ENCODE measurements at places on chromosomes 12 and 14.

DNA sequence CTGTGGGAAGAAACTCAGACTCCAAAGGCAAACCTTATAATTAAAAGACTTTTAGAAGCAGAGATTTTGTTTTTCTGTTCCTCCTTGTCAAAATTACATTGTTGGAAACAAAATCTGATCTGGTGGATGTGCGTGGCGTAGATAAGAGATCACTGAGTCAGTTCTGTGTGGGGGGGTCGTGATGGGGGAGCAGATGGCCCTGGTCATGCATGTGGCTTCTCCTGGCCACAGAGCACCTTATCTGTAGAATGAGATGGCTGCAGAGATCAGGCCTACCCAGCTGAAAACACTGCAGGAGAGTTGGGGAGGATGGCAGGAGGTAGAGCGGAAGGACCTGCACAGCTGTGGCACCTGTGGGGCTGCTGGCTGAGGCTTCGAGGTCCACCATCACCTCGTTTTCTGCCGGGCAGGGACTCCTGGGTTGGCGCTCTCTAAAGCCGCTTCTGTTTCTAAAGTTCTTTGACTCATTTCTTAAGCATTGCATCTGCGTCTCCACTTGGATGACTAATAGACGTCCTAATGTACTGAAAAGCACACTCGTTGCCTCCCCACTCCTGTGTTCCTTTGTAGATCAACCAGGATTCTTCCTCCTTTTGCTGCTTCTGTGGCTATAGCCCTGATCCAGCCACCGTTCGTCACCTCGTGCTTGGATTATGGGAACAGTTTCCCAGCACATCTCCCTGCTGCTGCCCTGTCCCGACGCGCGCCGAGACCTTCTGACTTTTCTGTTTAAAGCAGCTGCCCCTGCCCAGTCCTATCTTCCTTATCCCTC lies 93.4 kb downstream of the TSPAN9 start:
- DNase-seq, result no peak

- no peak for DNase-seq
Observed at GRCh38 chr14:64762044-64763034, 58.1 kb downstream of the PLEKHG3 start.

GRCh38 chr12:9344541-9344940 lies 136.3 kb upstream of the PZP start:
- no peak for DNase-seq

DNA sequence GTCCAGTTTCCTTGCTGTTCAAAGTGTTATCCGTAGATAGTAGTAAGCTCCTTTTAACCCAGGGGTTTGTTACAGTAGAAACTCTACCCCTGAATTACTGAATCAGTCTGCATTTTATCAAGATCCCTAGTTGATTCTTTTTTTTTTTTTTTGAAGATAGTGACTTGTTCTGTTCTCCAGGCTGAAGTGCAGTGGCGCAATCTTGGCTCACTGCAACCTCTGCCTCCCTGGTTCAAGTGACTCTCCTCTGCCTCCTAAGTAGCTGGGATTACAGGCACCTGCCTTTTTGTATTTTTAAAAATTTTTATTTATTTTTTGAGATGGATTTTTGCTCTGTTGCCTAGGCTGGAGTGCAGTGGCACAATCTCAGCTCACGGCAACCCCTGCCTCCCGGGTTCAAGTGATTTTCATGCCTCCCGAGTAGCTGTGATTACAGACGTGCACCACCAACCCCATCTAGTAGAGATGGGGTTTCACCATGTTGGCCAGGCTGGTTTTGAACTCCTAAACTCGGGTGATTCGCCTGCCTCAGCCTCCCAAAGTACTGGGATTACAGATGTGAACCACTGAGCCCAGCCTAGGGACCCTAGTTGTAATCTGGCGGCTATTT lies 10.5 kb downstream of the LARP4 start:
- no peak for DNase-seq

GRCh38 chr12:9910716-9911421 lies 21.3 kb downstream of the CLEC2A start:
- DNase-seq, result no peak

GRCh38 chr14:99759546-99759925 lies 33.7 kb upstream of the EML1 start:
- DNase-seq, result no peak

- no peak for DNase-seq
Observed at GRCh38 chr14:72947366-72948160, 21.3 kb downstream of the DCAF4 start.

- no peak for DNase-seq
Observed at GRCh38 chr12:1876086-1876485, 42.4 kb downstream of the CACNA2D4 start.

GRCh38 chr12:44873898-44874297 lies 2.2 kb downstream of the NELL2 start:
- no peak for DNase-seq

GRCh38 chr12:103043531-103044486 lies 86.3 kb downstream of the ASCL1 start:
- no peak for DNase-seq

GRCh38 chr12:12983420-12984035 lies 16.5 kb downstream of the HEBP1 start:
- no peak for DNase-seq

GRCh38 chr14:61609191-61609843 lies 86.0 kb upstream of the HIF1A start:
- DNase-seq, result no peak

- no peak for DNase-seq
Observed at GRCh38 chr12:91833780-91834359, 311.8 kb downstream of the BTG1 start.

- no peak for DNase-seq
Observed at GRCh38 chr14:94040796-94041195, 14.7 kb downstream of the OTUB2 start.

- peak; percentile 33 for DNase-seq
Observed at GRCh38 chr14:103819503-103820307, 27.7 kb downstream of the PPP1R13B start.

DNA sequence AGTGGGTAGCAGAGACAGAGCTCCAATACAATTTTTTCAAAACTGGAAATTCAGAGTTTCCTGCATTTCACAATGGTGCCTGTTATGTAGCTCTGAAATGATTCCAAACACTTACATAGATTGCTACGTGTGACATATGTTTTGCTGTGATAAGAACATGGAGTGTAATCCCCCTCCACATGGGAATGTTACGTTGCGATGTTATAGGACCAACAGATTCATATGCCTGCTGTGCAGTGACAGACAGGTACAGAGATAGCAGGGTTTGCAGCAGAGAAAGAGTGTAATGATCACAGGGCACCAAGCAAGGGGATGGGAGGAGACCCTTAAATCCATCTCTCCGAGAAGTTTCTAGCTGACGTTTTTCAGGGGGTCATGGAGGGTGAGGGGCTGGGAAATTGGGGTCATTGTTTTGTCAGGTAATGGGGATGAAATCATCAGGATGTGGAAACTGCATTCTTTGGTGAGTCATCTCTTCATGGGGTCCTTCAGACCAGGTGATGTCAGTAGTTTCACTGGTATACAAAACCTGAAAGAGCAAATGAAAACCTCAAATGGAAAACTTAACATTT lies 76.6 kb upstream of the OSBPL8 start:
- no peak for DNase-seq

GRCh38 chr12:114982760-114983159 lies 298.8 kb upstream of the TBX3 start:
- DNase-seq, result no peak

GRCh38 chr12:94146166-94146936 lies 2.0 kb upstream of the PLXNC1 start:
- DNase-seq, result no peak

DNA sequence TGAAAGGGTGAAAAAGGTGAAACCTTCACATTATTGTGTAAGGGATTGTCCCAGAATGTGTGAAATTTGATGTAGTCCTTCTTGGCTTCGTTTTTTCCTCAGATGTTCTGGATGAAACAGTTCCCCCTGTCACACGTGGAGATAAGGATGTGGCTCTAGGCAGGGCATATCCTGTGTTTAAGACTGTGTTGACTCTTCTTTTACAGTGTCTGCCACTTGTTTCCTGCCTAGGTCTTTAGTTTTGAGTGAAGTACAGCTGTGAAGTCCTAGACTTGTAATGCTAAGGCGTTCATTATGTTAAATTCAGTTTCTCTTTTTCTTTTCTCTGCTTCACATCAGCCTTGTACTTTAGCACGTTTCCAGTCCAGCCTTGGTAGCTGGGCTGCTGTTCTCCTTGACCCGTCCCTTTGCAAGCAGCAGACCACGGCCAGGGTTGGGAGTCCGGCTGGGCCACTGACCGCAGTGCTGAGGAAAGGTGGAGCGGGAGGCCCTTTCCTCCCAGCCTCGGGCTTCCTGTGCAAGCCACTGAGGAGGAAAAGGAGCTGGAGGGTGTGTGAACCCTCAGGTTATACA lies 59.1 kb downstream of the RASSF3 start:
- DNase-seq, result peak; percentile 51

DNA sequence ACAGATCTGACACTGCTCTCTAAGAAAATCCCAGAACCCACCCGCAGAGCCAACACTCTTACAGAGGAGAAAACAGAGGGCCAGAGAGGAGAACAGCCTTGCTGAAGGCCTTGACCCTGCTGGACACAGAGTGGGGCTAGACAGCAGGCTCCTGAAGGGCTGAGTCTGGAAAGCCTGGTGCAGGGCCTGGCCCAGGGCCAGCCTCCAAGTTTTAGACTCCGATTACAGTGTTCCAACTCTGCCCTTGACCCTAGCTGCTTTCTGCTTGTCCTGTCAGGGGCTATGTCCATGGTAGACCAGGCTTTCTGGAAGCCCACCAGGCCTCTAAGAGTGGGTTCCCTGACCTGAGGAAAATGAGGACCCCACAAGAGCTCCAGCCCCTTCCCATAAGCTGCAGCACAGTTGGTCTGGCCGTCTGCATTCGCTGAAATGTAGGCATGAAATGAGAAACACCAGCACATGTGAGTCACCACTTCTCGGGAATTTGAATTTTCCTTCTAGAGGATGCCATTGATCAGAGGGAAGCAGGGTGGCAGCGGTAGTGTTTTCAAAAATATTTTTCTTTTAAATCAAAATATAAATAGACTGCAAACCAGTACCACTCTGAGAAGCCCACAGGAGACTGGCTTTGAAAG lies 154.4 kb downstream of the CALM1 start:
- no peak for DNase-seq

- no peak for DNase-seq
Observed at GRCh38 chr12:65155784-65156183, 13.6 kb upstream of the LEMD3 start.

DNA sequence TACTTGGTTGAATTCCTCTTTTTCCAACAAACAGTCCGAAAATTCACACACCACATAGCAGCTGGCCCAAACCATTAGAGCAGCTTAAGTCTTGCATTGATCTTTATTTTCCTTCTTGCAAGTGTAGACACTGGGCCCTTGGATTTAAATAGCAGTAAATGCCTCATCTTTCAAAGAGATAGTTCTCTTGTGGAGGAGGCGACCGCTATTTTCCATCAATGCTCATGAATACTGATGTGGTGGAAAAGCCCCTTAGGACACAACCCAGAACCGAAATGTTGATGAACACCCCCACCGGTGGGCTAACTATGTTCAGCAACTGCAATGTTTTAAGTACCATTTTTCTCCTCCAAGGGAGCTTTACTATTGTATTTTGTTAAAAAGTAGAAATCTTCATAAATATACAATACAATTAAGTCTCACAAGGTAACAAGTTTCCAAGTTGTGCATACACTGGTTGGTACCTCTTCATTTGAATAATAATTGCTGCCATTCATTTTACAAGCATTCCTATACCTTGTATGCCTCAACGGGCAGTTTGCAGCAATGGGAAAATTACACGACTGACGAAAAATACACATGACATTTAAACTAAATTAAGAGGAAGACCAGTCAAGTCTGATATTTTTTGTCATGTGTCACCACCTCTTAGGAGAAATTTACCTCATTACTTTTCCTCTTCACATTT lies 18.0 kb downstream of the NIN start:
- DNase-seq, result no peak

DNA sequence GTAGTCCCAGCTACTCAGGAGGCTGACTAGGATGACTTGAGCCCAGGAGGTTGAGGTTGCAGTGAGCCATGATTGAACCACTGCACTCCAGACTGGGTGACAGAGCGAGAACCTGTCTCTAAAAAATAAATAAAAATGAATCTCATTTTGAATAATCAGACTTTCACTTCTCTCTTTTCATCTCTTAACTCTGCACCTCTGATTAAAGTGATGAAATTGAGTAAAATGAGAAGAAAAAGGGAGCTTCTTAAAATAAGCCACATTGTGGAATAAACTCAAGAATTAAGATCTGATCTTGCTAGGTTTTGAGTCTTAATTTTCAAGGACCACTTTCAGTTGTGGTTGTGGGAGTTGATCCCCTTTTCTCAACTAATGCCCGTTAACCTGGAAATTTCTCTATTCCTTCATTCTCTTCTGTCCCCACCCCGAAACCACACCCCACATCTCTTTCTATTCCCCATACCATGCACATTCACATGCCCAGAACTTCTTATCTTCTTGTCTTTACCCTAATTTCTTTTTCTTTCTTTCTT lies 70.9 kb upstream of the ETV6 start:
- DNase-seq, result peak; percentile 39

DNA sequence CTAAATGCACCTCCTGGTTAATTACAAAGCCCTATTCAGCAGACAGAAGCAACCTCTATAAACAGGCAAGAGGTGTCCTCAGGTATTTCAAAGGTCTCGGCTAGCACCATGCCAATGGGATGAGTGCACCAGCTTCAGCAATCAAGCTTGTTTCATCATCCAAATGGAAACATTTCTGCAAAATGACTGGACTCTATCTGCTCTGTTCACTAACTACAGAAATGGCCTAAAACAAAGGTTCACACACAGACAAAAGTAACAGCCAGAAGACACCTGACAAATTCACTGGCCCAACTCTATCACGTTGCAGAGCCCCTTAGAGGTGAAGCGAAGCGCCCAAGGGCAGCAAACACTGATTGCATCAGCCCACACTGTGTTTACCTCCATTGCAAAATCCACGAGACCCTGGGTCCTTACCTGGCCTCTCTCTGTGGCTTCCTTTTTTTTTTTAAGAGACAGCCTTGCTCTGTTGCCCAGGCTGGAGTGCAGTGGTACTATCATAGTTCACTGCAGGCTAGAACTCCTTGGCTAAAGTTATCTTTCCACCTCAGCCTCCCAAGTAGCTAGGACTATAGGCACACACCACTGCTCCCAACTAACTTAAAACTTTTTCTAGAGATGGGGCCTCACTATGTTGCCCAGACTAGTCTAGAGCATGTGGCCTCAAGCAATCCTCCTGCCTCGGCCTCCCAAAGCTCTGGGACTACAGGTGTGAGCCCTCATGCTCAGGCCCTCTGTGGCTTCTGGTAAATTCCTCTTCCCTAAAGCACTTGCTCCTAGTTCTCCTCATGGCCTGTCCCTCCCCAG lies 8.5 kb upstream of the SYNE3 start:
- no peak for DNase-seq

- no peak for DNase-seq
Observed at GRCh38 chr12:95738024-95738611, 52.4 kb downstream of the NTN4 start.

DNA sequence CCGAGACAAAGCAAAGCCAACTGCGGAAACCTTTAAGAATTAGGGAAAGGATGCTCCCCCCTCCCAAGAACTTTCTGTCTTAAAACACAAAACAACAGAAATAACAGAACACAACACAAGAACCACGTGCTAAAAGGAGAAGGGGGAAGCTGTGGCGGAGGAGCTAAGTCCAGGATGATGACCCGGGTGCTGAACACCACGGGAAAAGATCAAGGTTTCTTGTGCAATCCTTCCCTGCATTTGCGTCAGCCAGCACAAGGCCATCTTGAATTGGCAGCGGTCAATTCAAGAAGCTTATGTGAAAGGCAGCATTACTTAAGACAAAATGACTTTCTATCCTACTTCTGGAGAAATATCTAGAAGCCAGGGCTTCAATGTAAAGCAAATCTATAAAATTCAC lies 11.0 kb upstream of the CREBL2 start:
- DNase-seq, result no peak

- no peak for DNase-seq
Observed at GRCh38 chr12:15488481-15488880, 166.2 kb downstream of the PTPRO start.
